HAP-1 (cell line): ENCODE measurements at places on chromosomes 1 and 21.

DNA sequence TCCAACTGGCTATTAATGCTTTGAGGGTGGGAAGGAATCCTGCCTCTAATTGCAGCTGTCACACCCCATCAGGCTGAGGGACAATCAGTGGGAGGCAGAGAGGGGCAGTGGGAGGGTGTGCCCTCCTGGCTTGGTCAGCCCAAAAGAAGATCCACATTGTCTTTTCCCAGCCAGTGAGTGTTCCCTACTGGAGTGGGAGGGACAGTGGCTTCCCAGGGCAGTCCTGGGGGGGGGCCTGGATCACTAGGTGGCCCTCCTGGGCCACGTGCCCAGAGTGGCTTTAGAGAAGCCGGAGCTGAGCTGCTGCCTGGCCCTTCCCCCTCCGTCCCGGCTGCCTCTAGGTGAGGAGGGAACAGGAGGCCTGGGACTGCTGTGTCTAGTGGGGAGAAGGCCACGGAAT is 14.0 kb downstream of the INKA2 start:
- DNase-seq = no peak

GRCh38 chr1:93813076-93813475 is 65.9 kb downstream of the DNTTIP2 start:
- DNase-seq = no peak

DNA sequence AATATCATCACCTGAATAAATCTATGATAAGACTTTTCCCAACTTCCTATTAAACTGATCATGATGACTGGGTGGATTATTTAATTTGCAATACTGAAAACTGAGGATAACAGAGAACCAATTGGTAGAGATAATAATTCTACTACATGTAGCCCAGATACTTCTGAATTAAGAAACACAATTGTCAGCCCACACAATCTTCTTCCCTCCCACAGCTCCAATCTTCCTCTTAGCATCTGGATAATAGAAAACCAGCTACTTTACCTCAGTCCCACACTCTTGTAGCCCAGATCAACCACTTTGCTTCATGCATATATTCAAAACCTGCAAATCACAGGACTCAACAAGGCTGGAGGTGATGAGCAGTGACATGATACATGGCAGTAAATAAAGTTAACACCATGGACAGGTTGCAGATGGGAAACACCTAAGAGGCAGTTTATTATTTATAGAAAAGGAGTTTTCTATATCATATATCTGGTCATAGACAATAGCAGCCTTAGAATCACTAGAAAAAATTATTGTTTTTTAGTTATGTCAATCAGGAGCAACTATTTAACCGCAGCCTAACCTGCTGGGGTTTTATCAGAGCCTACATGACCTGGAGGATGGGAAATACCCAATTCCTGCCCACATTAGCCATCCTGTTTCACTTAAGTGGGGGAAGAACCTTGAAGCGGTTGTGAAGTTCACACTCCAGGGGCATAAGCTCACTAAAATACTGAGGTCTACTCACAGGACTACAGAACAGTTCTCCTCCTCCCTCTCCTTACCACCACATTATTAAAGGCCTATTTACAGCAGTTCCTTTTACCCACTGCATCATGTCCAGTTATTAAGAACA is 16.7 kb downstream of the FRRS1 start:
- no peak for DNase-seq

GRCh38 chr1:60864722-60865121 is 217.6 kb upstream of the NFIA start:
- no peak for DNase-seq

DNA sequence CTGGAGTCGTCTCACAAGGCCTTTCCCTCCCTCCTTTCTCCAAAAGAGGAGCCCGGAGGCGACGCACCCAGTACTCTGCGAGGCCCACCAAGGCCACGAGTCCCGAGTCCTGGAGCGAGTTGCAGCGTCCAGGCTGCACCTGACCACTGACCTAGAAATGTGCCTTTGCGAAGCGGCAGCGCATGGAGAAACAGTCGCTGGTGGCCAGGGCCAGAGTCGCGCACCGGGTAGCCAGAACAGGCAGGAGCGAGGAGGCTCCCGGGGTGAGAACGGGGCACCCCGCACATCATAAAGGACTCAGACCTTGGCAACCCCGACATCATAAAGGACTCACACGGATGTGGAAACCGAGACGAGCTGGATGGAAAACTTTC is 318.4 kb downstream of the FAM72C start:
- no peak for DNase-seq

GRCh38 chr1:35568975-35569395 is 4.1 kb upstream of the TFAP2E start:
- DNase-seq = peak; percentile 52

- no peak for DNase-seq
These were observed 12.4 kb downstream of the ZBTB17 start for GRCh38 chr1:15963363-15963967.

GRCh38 chr1:201125800-201126199 is 1.2 kb downstream of the ASCL5 start:
- DNase-seq = no peak

GRCh38 chr21:18350216-18350615 is 53.4 kb downstream of the TMPRSS15 start:
- DNase-seq = no peak

GRCh38 chr1:74771913-74772515 is 39.1 kb downstream of the TYW3 start:
- DNase-seq = peak; percentile 36

GRCh38 chr1:51499694-51500093 is 19.4 kb downstream of the EPS15 start:
- no peak for DNase-seq

GRCh38 chr1:162336621-162337285 is 39.9 kb downstream of the SPATA46 start:
- no peak for DNase-seq

DNA sequence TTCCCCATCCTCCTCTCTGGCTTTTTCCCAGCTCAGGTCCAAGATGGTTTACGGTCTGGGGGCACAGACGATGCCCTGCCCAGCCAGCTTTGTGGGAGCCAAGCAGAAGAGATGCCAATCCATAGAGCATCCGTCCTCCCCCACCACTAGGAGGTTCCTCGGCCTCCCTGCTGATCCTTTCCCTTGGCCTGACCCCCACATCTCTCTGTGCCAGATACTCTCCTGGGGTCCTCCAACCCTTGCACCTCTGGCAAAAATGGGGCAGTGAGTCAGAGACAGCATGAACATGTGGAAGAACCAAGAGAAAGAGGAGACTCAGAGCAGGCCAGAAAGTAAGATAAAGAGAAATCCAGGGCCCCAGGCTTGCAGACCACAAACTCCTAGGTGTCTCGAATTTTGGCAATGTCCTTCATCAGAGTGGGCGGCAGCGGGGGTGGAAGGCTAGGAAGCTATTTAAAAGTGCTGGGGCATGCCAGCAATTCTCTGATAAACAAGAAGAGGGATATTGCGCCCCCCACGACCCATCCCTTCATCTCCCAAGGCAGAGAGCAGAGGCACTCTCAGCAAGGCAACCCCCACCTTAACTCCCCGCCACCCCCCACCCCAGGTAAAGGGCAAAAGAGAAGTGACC is 11.4 kb downstream of the BLACAT1 start:
- no peak for DNase-seq

GRCh38 chr1:14912839-14913481 is 240.6 kb upstream of the TMEM51 start:
- no peak for DNase-seq

DNA sequence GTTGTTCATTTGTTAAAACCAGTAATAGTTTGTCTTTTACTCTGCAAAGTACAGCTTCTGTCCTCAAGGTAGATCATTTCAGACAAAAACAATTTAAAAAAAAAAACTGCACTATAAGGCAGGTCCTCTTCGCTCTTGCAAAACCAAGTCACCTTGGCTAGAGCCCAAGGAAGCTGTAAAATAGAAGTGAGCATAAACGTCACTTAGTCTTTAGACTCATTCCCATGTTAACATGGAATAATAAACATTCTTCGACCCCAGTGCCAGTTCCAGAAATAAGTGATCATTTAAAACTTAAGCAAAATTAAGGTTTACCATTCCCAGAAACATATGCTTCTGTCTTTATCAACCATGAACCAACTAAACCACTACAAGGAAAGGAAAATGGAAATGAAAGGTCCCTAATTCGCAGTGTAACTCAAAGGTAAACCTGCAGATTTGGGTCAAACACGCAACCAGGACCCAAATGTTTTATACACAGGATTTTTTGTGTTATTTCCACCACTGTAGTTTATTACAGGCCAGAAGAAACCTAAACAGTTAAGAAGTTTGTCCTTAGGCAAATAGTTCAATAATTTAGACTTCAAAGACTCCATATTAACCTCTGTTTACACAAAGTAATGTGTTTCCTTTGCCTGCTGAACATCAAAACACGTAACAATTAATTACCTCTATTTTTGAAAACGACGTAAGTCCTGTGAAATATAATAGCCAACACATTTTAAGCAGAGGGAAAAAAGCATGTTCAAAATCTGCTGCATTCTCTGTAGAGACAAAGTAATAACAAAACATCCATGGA is 54.6 kb downstream of the TGFBR3 start:
- DNase-seq = no peak

DNA sequence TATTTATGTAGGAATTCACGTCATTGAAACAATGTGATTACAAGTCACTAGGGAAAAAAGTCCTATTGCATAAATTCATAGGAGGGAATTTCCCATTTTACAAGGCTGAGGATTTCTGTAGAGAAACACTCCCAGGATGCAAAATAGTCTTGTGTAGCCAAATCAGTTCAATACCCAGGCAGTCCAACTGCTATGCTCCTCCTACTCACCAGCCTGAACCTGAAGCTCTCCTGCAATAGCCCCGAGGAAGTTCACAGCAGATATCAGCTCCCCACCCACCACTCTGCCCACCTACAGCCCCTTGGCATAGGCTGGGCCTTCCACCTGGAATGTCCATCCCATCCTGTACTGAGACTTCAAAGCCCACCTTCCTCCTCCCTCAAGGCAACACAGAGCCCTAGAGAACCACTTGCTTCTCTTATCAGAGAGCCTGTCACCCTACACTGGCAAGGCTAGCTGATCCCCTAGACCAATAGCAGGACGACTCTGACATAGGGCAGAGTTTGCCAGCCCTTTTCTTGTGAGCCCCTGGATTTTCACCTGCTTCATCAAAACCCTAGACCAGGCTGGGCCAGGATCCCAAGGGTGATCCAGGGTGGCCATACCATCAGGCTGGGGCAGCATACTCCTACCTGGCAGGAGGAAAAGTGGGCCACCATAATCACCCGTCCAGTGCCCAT is 1.5 kb downstream of the LSS start:
- peak; percentile 30 for DNase-seq

- DNase-seq = peak; percentile 1
These were observed 348.5 kb upstream of the VAMP3 start for GRCh38 chr1:7422561-7422960.

DNA sequence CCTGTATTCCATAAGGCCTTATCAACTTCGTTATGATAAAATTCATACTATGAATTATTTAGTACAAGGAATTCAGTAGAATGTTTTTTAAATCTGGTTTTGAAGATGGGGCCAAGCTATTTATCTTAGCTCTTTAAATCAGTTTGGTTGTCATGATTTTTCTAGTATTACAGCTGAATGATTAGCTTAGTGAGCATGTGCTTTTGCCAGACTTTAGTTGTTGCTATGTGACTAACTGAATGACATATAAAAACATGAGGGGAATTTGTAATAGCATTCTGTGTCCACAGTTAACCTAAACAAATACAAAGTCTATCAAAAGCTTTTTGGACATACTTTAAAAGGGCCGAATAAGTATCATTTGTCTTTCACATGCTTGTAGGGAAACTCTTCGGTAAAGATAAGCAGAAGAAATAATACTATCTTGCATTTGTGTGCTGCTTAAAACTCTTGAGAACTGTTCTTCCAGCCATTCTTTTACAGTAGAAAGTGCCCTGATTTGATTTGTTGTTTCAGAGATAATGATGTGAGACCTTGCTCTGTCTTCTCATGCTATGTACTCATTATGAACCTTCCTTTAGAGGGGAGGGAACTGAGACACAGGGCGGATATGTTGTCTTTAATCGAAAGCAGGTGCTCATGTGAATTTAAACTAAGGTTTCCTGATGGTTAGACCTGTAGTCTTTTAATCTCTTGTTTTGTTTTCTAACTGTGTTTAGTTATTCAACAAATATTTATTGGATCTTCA is 18.8 kb downstream of the NEK7 start:
- DNase-seq = no peak

- DNase-seq = no peak
These were observed at the start of gene GSTM1 for GRCh38 chr1:109687641-109688499. Gene GSTM1 (plus strand): TSS chr1:109687817. CDS start chr1:109687874, 57 bp downstream.

DNA sequence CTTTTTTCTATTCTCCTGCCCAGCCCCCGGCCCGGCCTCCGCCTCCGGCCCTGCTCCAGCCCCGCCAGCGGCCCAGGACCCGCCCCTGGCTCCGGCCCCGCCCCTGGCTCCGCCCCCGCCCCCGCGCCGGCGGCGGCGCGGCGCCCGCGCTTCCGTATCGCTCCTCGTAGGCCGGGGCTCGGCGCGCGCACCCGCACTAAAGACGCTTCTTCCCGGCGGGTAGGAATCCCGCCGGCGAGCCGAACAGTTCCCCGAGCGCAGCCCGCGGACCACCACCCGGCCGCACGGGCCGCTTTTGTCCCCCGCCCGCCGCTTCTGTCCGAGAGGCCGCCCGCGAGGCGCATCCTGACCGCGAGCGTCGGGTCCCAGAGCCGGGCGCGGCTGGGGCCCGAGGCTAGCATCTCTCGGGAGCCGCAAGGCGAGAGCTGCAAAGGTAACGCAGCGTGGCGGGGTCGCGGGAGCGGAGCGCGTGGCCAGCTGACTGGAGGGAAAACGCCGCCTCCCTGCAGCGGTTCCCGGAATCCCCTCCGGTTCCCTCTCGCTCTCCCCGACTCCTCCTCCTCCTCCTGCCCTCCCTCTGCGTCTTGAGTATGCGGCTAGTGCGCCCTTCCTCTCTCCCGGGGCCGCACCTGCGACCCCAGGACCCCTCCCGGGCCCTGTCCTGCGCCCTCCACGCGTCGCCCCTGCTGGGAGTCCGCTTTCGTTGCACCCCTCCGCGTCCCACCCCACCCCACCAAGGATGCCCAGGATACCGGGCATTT is at the start of gene IFNAR2:
Gene IFNAR2 (plus strand): TSS at position 155 of the 761 bp plus-strand sequence. CDS start 11,985 bp downstream, outside the sequence.
- peak; percentile 88 for DNase-seq

DNA sequence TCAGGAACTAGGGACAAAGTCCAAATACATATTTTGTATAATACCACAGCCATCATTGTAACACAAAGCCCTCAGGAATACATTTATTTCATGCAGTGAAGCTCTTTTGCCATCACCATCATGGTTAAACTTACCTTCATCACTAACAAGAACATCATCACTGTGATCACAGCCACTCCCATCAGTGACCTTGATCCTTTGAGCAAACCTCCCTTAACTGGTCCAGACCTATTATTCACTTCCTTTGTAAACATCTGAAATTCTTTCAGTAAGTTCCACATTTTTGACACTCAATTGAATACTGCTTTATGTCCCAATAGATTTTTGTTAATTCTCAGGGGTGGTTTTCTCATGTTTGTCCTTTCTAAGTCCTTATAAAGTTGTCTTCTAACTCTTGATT is 16.2 kb upstream of the KPRP start:
- DNase-seq = no peak
